Activated effector memory CD4-positive, alpha-beta T cell treated with anti-CD3 and anti-CD28 coated beads, Interleukin-2, amount 50 U/mL, for 16 hours (primary cell): ENCODE measurements at places on chromosomes 4 and X.
A peak's percentile ranks its signal among the peaks of the same experiment; 100 is the strongest.

- no peak for DNase-seq
Observed at GRCh38 chr4:152613841-152614721, 65.7 kb downstream of the TMEM154 start.

DNA sequence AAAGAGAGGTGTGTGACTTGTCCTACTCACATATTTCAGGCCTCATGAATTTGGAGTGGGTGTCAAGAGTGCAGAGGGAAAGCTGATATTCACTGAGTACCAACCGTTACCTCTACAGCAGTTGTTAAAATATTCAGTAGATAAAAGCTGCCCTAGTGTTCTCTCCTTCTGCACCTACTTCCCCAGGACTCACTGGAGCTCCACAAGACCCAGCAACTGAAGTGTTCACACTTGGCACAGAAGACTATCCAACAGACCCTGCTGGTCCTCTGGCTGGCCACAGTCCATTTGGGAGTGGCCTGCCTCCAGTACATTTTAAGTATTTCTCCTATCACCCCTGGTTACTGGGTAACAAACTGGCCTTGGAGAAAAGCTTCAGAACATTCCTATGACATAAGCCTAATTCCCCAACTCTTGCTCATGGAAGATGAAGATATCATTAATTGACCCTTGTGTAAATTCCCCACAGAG is 70.8 kb downstream of the PPARGC1A start:
- DNase-seq, result no peak

DNA sequence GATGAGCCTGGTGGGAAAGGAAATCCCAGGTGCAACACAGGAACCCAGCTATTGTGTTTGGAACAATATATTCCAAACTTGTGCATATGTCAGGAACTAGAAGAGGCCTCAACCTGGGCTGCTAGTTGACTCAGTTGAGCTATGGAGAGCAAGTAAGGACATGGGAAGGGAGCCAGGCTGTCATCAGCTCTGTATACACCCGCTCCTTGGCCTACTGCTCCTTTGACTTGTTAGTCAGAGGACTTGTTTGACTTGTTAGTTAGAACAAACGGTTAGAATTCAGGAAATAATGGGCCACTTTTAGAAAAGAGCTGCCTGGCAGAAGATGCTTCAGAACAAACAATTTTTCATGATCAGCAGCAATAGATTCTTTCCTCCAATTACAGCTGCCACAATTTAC is 76.4 kb downstream of the CBLL2 start:
- DNase-seq, result no peak

DNA sequence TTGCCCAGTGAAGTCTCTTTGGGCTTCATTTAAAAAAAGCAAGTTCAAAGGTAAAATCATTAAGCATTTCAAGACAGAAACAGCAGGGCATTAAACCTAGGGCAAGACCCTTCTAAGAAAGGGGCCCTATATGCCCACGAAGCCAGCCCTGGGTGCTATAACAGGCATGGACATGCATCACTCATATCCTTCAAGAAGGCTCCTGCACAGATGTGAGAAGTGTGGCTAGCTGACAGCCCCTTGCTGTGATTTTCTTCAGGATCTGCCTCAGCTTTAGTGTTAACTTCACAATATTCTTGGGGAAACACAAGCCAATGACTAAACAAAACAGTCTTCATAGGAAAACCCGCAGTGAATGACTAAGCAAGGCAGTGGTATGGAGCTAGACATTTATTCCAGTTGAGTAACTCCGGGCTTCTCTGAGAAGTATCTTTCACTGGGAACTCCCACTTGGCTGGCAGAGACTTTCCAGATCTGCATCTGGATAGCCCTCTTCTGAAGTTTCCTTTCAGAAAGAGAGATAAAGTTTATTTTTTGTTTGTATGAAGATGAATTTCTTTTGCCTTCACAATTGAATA is 11.9 kb upstream of the MAOA start:
- DNase-seq, result no peak

DNA sequence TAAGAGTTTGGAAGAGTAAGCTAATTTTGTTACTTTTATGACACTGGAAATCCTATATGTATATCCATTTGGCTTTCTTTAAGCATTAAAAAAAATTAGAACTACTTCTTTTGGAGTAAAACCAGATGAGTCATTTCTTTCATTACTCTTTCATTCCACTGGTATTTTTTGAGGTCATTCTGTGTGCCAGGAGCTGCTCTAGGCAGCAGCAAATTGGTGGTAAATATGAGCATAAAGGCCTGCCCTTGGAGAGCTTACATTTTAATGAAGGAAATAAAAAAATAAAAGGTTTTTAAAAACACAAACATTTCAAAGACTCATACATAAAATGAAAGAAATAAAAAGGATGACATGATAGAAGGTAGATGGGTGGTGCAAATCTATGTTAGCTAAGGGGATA is 37.4 kb downstream of the MID1 start:
- DNase-seq, result no peak

- peak; percentile 97 for DNase-seq
Observed at GRCh38 chrX:1391370-1391706, 575 bp downstream of the SLC25A6 start.

DNA sequence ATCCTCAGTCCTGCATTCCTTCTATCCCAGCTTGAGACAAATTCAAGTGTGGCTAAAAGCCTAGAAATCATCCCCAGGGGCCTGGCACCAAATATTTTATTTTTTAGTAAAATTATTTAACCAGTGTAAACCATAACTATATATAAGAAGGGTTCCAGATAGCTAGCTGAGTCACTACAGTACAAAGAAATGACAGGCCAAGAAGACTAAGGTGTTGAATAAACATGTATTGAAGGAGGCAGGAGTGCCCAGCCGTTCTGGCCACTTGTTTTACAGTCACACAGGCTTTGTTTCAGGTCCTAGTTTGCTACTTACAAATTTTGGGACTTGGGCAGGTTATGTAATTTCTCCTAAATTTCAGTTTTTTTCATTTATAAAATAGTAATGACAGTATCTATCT is 225.9 kb upstream of the PITX2 start:
- no peak for DNase-seq

DNA sequence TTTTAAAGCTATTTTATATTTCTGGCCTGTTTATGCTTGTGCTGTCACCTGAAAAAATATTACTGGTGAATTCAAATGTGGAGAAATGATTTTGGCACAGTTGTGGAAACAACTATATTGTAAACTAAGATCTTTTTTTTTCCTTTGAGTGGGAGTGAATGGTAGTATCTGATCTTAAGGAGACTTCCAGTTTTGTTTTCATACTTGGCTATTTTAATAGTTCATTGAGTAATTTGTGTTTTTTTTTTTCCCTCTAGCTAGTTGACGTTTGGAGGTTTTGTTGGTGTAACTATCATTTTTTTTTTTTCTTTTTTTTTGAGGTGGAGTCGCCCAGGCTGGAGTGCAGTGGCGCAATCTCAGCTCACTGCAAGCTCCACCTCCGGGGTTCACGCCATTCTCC is 10.5 kb downstream of the STAG2 start:
- DNase-seq, result no peak

DNA sequence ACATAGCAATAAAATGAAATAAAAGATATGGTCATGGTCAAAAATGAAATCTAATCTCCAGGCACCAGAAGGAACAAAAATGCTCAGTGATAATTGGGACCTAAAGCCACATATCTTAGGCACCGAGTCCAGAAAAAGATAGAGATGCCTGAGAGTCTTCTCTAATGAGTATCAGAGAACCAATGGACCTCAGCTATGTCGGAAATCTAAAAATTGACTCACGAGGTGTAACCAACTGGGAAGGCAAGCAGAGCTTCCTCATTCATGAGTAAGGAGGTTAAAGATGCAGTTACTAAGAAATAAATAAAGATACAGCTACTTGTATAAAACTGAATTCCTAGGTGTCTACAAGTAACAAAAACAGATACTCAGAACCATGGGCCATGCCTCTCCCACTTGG is 72.1 kb downstream of the KLHL34 start:
- no peak for DNase-seq

DNA sequence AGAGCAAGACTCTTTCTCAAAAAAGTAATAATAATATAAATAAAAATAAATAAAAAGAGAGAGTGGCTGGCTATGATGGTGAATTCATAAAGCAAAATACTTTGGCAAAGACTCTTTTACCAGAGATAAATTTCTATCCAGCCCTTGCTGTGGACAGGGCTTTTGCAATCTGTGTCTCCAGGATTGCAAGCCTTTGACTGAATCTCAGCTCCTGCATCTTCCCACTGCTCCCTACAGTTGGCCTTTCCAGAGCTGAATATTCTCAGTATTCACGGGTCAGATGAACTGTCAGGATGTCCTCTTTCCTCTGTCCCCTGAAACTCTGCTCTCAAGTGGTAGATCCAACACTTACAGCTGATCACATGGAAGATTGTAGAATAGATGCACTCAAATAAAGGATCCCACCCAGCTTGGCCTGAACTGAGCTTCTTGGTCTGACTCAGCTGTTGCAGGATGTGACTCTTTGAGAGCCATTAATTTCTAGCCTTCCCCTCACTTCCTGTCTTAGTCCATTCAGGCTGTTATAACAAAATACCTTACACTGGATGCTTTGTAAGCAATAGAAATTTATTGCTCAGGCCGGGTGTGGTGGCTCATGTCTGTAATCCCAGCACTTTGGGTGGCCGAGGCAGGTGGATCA is 123.4 kb upstream of the GUCY1A1 start:
- no peak for DNase-seq

GRCh38 chr4:143352720-143353119 is 16.0 kb downstream of the GAB1 start:
- DNase-seq, result no peak

GRCh38 chrX:139039041-139039440 is 327.5 kb upstream of the FGF13 start:
- no peak for DNase-seq
